Small intestine (tissue), 16 donors: ENCODE measurements at places on chromosomes 5 and 9. TPM values are rescaled to one million over a fixed set of nuclear protein-coding genes. Genes with fewer than 3 reads are reported as not detected.

Gene MYMK
- polyA plus RNA-seq: 0.22 TPM

- peak; percentile 50 for DNase-seq
These were observed 76.0 kb downstream of the SEMA6A start for GRCh38 chr5:116498503-116499048.

DNA sequence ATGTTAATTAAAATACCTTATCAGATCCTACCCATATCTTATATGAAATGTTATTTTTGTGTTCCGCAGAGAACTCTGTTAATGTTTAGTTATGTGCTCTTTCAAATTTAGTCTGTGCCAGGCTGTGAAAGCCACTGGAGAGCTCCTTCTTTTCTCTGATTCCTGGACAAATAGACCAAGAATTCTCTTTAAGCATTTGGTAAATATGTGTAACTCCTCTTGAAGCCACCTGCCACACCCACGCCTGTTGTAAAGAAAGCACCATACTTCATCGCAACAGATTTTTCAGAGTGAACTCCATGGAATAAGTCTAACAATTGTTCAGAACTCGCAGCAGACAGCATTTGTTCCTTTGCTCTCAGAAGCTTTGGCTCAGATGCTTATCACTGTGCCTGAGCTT is 301.1 kb downstream of the FAM170A start:
- DNase-seq: no peak

DNA sequence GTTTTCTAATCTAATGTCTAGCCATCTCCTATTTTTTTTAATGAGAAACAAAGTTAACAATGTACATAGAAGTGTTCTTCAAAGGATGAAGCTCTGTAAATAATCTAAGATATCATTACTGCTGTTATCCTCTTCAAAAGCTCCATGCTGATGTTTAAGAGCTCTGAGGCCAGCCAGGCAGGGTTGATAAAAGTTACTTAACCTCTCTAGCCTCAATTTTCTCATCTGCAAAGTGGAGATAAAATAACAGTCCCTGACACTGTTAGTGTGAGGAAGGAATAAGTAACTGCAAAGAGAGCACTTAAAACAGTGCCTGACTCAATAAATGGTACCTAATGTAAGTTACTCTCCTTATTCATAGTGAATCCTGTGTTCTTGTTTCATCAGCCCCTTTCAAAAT is 60.1 kb downstream of the LHFPL2 start:
- DNase-seq: no peak

GRCh38 chr5:127375124-127375523 is 84.5 kb downstream of the MEGF10 start:
- no peak for DNase-seq

- no peak for DNase-seq
These were observed 29.3 kb upstream of the SPDL1 start for GRCh38 chr5:169554251-169554650.

- DNase-seq: peak; percentile 92
These were observed at the start of gene CD74 for GRCh38 chr5:150412319-150413175. CD74 (minus strand) TSS chr5:150412910; CDS start chr5:150412749, 161 bp downstream.

Gene LPCAT1
- 5.1 TPM for polyA plus RNA-seq
